ENCODE measurements at places on chromosomes 13 and 19.

DNA sequence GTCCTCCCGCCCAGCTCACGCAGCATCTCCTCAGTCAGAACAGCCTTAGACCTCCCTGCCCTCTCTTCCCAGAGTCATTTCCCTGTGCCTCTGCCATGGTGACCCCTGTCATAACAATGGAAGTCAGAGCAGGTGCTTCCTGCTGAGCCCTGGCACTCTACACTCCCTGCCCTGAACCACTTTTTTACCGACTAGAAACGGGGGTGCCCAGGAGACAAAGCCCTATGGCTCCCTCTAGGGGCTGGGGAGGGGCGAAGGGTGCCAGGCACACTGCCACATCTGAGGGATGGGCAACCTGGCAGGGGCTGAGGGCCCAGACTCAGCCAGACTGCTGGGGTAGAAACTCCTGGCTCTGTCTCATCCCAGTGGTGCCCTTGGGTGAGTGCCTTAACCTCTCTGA, 16.4 kb downstream of the ZNF574 start:
- DNase-seq = peak; percentile 56

DNA sequence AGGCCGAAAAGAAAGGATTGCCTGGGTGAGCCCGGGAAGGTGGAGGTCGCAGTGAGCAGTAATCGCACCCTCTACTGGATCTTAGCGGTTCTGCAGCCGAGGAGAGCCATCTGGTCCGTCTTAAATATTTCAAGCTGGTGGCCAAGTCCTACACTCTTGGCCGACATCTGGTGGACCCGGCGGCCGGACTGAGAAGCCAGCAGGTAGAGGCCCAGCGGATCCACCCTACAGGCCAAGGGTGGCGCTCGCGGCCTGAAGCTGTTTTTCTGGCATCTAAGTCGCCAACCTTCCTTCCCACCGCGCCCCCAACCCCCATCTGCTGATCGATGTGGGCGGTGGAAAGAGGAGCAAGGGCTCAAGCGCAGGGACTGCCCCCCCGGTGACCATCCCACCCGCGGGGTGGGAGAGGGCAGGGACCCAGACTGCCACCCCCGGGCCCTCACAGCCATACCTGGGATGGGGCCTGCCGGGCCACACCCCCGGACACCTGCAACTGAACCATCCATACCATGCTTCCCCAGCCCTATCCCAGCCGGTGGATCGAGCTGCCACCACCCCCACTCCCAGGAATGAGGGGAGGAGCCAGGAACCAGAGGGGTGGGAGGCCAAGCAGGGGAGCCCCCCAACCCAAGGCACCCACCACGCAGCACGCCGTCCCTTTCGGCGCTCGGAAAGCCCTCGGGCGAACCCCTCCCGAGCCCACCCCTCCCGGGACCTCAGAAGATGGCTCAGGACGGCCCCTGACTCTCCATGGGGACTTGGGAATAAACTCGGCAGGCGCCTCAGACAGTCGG, 46.3 kb upstream of the ZNF730 start:
- DNase-seq = no peak

- no peak for DNase-seq
Observed at GRCh38 chr13:36026531-36026930, 104.7 kb downstream of the DCLK1 start.

GRCh38 chr13:42211704-42212464, 60.1 kb upstream of the AKAP11 start:
- DNase-seq = no peak

DNA sequence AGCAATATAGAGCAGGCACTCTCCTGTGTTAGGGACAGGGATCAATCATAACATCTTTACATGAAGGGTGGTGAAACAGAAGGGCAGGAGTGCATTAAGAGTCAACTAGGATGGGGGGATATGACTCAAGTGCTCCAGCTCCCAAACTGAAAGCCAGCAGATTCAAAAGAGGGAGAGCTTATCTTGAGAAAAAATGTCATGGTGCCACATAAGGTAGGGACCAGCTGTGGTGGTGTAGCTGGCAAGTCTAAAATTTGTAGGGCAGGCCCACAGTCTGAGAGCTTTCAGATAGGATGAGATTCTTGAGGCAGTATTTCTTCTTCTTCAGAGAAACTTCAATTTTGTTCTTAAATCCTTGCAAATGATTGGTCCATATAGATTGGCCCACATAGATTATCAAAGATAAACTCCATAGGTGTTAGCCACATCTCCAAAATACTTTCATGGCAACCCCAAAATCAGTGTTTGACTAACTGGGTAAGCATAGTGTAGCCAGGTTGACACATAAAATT, 19.1 kb downstream of the DNAJC15 start:
- DNase-seq = no peak

- no peak for DNase-seq
Observed at GRCh38 chr13:24458736-24459135, 53.8 kb downstream of the PARP4 start.

DNA sequence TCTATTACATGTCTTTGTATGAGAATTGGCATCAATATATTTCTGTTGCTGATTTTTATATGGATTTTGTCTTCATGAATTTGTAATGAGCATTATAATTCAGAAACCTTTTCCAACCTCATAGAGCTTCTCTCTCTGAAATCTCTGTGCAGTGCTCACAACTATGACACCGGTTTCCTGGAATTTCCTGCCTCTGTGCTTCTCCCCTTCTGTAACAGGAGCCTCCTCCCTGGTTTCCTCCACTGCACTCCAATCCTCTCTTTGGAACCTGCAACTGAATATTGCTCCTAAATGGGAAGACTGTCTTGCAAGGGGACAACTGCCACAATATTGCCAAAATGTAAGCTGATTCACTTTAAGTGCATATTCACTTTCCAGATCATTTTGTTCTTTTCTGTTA, 1147.9 kb downstream of the UQCRFS1 start:
- DNase-seq = no peak

- DNase-seq = peak; percentile 26
Observed at GRCh38 chr19:17680230-17680722, 7.9 kb downstream of the UNC13A start.

- DNase-seq = no peak
Observed at GRCh38 chr19:3580156-3580934, 4.9 kb upstream of the GIPC3 start.

- DNase-seq = no peak
Observed at GRCh38 chr19:6271721-6272410, 7.9 kb downstream of the MLLT1 start.

DNA sequence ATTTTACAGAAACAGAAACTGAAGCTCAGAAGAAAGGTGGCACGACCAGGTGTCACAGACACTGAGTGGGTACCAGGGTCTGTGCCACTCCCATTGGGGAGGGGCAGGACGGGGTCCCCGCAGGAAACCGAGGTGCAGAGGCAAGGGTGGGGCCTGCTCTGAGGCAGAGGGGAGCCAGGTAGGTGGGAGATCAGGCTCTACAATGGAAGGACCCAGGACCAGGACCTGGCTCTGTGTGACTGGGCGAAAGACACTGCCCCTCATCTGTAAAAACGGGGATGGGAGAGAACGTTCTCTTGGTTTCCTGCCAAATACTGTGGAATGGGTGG, 2.8 kb downstream of the PTGIR start:
- peak; percentile 27 for DNase-seq

GRCh38 chr19:33193865-33194362, at the start of gene LRP3:
Gene LRP3 (plus strand): TSS chr19:33194330. CDS start chr19:33194786, 456 bp downstream.
- no peak for DNase-seq

DNA sequence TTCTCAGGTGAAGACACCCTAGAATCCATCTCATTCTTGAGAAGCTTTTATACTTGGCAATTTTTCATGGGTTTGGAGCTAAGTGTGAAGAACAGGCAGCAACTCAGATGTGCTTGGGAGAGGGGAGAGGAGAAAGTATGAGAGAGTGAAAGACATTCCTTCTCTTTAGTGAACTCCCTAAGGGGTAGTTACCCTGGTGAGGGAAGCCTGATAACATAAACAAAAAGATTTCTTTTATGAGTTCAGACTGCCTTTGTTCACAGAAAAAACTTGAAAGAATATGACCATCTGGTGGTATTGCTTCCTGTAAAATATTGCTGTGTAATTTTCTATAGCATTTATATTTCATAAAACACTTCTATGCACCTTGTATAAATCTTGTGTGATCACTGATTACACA, at the start of gene STOML3:
Gene STOML3, minus strand, starts transcription at position 139 of the 400 bp plus-strand sequence. Its CDS starts 110 bp downstream, at position 29.
- no peak for DNase-seq

DNA sequence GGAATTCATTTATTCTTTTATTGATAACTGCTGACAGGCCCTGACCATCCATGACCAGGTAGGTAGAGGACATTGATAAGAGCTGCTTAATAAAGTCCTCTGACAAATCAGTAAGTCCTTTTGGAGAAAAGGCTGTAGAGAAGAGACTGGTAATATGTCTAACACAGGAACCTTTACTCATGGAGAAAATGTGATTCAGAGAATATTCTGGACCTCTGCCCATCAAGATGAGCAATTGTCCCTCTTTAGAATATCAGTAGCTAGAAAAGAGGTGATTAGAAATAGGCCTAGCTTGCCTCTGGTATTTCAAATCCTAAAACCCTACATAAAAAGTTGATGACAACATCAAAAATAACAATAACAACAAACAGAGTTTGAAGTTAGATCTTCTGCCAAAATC, 642.3 kb downstream of the TBC1D4 start:
- no peak for DNase-seq

GRCh38 chr19:47863514-47863936, 4.5 kb downstream of the TPRX2 start:
- peak; percentile 85 for DNase-seq

DNA sequence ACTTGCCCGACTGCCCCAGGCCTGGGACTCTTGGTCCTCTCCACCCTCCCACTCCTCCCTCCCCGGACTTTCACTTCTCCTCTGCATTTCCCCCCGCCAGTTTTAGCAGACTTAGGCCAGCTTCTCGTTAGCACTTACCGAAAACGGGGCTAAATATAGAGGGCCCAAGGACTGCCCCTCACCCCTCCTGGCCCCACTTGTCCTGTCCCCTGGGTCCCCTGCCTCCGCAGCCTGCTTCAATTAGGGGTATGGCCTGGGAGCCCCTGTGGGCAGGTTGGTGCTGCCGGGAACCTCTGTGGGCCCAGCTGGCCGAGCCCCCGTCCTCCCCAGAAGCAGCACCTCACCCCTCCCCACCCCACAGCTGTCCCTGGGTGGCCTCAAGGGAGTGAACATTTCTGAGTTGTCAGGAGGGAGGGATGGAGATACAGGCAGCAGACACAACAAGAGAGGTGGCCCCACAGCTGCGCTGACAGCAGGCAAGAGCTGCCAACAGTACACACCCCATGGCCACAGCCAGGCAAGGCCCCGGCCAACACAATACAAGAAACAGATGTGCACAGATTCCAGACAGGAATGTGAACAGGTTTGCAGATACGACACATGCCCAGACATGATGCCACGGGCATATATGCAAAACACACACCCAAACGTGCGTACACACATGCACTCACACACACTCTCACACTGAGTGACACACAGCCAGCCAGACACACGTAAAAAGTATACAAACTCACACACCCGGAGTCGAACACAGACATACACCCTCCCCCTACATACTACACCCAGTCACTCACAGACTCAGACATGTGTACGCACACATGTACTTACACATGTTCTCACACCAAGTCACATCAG, 2.6 kb downstream of the POU2F2 start:
- DNase-seq = no peak

GRCh38 chr13:26623125-26623524, 65.6 kb downstream of the WASF3 start:
- no peak for DNase-seq

DNA sequence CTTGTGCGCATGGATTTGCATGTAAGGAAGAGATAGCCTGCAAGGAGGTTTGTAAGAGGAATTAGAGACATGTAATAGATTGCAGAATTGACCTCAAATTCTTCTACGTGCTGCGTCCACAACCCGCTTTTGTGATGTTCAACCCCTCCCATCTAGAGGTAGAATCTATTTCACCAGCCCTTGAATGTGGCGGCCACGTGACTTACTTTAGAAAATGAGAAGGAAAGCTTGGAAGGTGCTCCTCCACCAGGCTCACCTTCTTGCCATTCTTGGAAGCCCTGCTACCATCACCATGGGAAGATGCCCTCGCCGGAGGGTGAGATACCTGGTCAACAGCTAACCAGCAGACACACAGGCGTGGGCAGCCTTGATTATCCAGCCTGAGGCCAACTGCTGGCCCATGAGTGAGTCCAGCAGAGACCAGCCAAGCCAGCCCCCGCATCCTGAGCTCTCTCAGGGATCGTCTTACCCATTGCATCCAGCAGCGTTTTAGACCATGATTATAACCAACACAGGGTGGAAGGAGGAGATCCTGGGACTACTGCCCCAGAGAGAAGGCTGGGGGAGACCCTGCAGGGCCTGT, 7.6 kb upstream of the PEPD start:
- no peak for DNase-seq

DNA sequence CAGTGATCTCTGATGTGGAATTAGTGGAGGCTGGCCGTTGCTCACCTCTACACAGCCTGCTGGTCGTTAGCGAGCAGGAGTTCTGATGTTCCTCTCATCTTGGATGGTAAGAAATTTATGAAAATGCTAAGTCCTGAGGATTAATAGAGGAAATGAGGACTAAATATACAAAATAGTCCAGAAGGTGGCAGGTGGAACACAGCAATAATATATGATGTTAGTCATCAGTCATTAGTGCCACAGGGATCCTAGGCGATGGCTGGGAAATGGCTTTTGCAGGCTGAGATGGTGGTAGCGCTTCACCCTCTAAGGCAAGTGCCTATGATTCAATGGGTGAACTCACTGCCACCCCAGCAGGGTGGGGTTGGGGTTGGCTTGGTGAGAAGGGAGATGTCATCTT, 338.6 kb upstream of the TMTC4 start:
- no peak for DNase-seq

DNA sequence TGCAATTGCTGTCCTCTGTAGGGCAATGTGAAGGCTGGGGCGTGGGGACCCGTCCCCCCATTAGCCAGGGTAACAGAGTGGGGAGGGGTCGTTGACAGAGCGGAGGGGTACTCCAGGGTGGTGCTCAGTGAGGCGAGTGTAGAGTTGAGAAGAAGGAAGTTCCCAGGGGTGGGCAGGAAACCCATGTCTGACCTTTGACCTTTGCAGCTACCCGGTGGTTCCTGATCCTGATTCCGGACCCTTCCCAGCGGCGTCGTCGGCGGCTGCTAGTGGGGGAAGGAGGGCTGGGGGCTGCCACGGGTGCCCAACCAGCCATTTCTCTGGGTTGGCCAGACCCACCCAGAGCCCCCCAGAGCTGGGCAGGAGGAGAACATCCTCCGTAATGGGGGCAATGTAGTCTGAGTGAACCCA, 2.1 kb upstream of the PLVAP start:
- DNase-seq = no peak

GRCh38 chr13:97339988-97340749, 93.8 kb upstream of the RAP2A start:
- DNase-seq = no peak

DNA sequence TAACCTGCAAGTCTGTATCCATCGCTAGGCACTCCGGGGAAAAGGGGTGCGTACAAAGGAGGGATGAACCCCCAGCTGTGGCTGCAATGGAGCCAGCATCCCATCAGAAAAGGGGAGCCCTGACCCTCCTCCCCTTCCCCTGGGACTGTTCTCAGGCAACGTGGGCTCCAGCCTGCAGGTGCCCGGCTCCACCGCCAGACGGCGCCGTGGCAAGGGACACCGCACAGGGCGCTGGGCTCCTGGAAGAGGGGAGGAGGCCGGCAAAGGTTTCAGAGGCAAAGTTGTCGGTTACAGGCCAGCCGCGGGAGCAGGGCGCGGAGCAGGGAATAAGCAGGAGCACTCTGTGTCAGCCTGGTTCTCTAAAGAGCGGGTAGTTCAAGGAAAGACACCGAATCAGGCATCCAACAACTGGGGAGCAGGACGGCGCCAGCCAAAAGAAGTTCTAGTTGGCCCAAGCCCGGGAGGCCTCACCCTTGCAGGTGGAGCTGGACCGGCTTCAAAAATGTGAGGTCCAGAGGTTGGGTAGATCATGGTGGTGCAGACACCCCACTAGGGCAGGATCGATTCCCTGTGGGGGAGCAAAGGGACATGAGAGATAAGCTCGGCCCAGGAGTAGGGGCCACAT, 53.0 kb upstream of the ATP12A start:
- DNase-seq = no peak

- no peak for DNase-seq
Observed at GRCh38 chr19:49767967-49768581, 1.3 kb downstream of the AP2A1 start.
